ENCODE measurements at places on chromosomes 16 and 17. TPM values are rescaled to one million over a fixed set of nuclear protein-coding genes. Genes with fewer than 3 reads are reported as not detected.

Gene C16orf96
- total RNA-seq = 0.18 TPM

Gene NACA2
- not detected for total RNA-seq

Gene C17orf50
- total RNA-seq = not detected

Gene BHLHA9
- total RNA-seq = not detected

Gene ZC3H7A
- total RNA-seq = 48.3 TPM

Gene MYL11
- total RNA-seq = 1.6 TPM

Gene ST6GALNAC1
- 46.0 TPM for total RNA-seq

DNA sequence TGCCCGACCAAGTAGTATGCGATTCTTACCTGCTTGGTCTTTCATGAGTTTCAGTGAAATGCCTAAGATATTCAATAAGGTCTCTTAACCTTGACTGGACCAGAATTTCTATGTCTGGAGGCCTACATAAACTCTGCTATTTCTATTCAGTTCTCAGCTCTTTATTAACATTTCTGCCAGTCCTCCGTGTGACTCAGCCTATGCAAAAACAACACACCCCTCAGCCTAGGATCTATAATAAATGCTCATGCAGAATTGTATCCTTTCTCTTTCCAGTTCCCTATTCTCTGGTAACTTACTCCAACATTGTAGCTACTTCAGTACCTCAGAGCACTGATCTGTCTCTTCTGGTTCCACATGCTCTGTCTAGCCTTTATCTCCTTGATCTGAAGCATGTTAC is 1507.4 kb downstream of the CDH11 start:
- no peak for DNase-seq

DNA sequence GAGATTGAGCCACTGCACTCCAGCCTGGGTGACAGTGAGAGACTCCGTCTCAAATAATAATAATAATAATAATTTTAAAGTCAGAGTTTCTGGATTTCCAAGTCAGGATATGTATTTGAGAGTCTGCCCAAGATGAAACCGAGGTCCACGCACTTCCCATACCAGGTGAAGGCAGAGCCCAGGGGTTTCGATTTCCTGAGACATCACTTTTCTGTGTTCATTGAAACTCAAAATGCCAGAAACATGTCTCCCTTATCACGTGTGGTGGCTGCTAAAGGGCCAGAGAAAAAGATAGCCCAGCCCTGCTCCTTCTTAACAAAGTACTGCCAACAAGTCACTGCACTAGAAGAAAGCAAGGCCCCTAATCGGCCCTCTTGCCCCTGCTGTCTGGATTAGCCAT is 9.8 kb upstream of the RNF157 start:
- no peak for DNase-seq

DNA sequence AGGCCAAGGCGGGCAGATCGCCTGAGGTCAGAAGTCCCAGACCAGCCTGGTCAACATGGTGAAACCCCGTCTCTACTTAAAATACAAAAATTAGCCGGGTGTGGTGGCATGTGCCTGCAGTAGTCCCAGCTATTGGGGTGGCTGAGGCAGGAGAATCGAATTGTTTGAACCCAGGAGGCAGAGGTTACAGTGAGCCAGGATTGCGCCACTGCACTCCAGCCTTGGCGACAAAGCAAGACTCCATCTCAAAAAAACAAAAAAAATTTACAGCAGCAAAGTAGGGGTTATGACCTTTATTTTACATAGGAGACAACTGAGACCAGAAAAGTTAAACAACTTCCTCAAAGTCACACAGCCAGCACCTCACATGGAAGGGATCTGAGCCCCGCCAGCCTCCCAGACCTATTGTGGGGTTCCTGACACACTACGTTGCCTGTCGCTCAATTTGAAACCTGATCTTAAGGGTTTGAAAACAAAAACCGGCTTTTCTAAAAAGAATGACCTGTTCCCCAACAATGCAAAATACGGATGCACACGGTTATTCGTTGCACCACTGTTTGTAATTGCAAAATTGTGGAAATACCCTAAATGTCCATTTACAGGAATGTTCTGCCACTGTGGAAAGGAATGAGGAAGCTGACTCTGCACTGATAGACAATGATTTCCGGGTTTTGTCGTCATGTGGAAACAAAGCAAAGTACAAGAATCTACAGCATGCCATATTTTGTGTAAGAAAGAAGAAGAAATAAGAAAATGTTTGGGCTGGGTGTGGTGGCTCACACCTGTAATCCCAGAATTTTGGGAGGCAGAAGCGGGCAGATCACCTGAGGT is 77.2 kb downstream of the CNGB1 start:
- DNase-seq = peak; percentile 41

DNA sequence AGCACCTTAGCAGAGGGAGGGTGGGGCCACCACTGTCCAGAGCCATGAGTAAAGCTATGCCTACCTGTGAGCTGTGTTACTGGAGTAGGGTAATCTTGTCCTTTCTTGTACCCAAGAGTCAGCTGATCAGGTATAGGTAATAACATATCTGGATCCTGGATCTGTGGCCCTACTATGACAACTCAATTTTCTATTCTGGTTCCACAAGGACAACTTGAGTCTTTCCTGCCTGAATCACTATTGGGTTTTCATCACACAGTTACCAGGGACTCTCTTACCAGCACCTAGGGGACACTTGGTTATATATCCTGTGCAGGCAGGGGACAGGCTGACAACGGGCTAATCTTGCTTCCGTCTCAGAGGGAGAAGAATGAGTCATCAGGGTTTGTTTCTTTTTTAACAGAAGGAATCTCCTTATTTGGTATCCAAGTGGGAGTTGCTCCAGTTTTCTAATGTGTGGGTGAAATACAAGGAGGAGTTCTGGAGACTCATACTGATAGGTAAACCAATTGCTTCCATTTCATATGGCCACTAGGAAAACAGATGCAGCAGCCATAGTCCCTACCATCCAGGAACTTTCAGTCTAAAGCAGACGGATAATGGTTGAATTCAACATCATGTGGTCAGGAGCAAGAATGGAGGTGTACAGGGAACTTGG is 6.8 kb downstream of the ZNF267 start:
- no peak for DNase-seq

- peak; percentile 76 for DNase-seq
Measured at GRCh38 chr16:67482233-67482924, 968 bp downstream of the AGRP start.

DNA sequence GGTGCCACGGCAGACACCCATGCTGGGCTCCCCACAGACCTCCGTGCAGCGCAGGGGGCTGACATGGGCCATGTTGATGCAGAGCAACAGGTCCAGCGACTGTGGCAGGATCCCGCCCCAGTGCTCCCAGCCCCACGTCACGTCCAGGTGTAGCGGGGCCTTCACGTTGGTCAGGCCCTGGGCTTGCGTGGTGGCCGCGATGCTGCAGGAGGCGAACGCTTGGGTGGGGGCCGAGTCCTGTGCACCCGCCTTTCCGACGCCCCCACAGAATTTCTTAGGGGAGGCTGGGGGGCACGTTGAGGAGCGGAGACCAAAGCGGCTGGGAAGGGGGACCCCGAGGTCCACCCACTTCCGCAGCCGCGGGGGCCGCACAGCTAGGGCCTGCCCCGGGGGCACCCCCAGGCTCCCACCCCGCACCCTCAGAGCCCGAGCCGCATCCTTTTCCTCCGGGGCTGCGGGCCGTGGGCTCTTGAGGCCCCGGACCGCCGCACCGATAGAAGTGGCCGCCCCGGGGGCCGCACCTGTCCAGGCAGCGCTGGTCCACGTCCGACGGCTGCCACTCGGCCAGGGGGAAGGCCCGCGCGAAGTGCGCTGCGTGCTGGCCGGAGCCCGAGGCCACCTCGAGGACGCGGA is 416 bp downstream of the METTL26 start:
- no peak for DNase-seq

DNA sequence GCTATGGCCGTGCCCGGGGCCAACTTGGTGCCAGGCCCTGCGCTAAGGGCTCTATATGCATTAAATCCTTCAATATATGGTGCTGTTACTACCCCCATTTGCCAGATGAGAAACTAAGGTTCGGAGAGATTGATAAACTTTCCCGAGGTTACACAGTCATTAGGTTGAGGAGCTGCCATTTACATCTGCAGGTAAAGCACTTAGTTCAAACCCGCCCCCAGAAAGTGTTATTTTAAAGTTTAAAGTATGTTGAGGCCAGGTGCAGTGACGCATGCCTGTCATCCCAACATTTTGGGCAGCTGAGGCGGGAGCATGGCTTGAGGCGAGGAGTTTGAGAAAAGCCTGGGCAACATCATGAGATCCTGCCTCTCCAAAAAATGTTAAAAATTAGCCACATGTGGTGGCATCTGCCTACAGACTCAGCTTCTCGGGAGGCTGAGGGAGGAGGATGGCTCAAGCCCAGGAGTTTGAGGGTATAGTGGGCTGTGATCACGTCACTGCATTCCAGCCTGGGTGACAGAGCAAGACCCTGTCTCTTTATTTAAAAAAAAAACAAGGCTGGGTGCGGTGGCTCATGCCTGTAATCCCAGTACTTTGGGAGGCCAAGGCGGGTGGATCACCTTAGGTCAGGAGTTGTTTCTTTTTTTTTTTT is 264.7 kb downstream of the PARN start:
- DNase-seq = peak; percentile 4

DNA sequence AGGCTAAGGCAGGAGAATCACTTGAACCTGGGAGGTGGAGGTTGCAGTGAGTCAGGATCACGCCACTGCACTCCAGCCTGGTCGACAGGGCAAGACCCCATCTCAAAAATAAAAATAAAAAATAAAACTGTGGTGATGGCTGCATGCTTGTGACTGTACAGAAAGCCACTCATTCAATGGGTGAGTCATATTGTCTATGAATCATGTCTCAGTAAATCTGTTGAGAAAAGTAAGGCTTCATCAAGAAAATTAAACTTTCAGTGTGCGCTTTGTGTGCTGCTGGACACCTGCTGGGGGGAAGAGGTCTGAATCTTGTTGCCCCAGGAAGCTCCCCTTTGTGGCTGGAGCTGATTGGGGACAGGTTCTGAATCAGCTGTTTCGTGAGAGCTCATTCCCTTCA is 11.3 kb downstream of the NUBP1 start:
- no peak for DNase-seq

GRCh38 chr16:4960579-4960978 is 2.4 kb downstream of the SEC14L5 start:
- no peak for DNase-seq

- DNase-seq = no peak
Measured at GRCh38 chr17:17831208-17832031, 5.4 kb downstream of the SREBF1 start.

DNA sequence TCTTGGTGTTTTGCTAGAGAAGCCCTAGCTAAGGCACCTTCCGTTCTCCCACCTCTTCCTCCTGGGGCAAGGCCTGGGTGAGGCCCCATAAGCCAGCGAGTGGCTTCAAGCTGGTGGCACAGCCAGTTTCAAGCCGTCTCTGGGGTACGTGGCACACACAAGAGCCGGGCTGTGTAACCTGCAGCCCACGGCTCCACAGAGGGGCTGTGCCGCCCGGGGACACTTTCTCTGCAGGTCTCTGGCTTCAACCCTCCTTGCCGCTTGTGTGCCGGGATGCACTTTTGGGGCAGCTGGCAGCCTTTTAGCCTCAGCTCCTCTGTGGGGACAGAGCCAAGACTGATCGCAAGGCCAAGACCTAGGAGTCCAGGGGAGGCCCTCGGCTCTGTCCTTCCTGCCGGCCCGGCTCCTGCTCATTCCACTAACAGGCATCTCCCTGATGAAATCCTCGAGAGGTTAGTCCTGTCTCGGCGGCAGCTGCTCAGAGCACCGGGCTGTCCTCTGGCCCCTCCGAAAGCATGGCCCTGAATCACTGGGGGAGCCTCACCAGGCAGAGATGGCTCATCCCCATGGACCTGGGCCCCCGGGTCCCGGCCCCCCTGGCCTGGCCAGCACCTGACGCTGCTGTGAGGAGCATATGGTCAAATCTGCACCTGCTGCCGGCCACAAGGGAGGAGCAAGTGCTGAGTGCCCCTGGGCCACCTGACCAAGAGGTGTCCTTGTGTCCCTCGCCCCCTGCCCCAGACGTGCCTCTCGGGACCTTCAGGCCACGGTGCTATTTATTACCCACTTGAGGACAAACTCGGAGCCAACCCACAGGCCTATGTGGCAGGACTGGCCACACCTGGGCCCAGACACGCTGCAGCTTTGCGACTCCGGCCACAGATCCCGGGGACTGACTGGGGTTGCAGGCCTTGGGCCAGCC is 98.5 kb downstream of the METRNL start:
- peak; percentile 61 for DNase-seq

DNA sequence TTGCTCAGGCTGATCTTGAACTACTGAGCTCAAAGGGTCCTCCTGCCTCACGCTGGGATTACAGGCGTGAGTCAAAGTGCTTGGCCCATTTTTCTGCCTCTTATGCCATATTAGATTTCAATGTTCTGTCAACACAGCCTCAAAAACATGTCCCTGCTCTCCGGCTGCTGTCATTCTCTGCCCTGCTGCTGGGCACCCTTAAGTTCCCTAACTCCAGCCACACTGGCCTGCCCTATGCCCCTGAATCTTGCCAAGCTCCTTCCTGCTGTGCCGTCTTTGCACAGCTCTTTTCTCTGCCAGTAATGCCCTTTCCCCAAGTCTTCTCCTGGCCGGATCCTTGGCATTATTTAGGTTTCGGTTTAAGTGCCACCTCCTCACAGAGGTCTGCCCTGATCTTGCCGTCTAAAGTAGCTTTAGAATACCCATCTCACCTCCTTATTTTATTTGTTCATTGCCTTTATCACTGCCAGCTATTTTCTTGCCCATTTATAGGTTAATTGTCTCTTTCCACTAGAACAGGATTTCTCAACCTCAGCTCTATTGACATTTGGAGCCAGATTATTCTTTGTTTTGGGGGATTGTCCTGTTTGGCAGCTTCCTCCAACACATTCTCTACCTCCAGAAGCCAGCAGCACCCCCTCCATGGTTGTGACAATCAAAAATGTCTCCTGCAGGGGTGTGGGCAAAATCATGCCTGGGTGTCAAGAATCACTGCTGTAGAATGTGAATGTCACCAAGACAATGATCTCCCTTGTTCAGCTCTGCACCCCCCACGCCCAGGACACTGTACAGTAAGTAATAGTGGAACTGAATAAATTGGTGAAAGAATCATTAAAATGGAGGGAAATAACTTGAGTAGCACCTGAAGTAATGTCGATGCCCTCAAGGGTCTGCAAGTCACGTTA is 168.2 kb downstream of the CYLD start:
- DNase-seq = no peak

DNA sequence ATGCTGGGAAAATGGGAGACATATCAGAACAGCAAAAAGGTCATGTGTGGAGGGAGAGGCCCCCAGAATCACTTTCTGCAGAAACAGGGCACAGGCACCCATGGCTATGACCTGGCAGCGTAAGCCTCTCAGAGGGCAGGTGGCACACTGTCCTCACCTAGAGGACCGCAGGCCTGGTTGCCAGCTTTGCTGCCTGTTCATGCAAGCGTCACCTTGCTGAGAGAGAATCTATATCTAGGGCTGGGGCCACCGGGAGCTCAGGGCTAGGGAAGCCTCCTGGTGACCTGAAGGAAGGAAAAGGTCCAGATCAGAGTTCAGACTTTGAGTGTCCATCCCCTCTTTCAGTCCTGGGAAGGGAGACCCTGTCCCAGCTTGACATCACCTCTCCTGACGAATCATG is 78.7 kb downstream of the GOSR1 start:
- no peak for DNase-seq

DNA sequence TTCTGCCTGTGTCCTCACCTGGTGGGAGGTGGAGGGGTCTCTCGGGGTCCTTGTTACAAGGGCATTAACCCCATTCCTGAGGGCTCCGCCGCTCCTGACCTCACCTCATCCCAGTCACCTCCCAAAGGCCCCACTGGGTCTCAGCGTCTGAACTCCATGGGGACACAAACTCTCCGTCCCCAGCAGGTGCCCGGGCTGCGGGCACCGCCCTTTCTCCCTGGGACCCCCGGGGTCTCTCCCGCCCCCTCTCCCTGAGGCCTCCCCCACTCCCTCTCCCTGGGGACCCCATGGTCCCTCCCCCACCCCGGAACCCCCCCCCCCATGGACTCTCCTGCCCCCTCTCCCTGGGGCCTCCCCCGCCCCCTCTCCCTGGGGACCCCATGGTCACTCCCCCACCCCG is 24.8 kb downstream of the CACNA1H start:
- no peak for DNase-seq

All from left lung (tissue), 14 donors.